ENCODE measurements at places on chromosomes 2 and 18. TPM values are rescaled to one million over a fixed set of nuclear protein-coding genes. Genes with fewer than 3 reads are reported as not detected.

- H3K4me1 ChIP-seq, result peaks cover 9% of the 10 kb centered on the region
- H3K4me3 ChIP-seq, result no peak overlapping the region
- peaks cover 38% of the 10 kb centered on the region for H3K27me3 ChIP-seq
- H3K36me3 ChIP-seq, result no peaks in the 10 kb centered on the region
Measured at GRCh38 chr2:37926635-37927034, 1.5 kb downstream of the RMDN2 start.

DNA sequence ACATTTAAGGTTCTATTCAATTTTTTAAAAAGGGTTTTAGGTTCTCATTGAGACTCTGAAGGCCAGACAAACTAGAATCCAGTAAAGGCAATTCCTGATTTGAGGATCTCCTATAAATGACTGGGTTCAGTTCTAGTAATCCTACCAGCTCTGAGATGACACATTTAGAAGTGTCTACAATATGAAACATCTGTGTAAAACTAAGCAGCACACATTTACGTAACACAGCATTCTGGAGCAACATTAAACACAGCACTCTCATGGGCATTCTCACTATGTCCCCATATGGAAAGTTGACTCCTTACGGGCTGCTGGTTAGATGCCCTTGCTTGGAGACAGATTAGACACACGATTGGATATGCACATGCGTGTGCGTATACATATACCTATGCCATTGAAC, 114.4 kb downstream of the ZNF385B start:
- H3K27me3 ChIP-seq, result peaks cover 6% of the 10 kb centered on the region
- H3K36me3 ChIP-seq, result no peaks in the 10 kb centered on the region
- no peaks in the 10 kb centered on the region for H3K4me1 ChIP-seq
- H3K27ac ChIP-seq, result no peak overlapping the region

DNA sequence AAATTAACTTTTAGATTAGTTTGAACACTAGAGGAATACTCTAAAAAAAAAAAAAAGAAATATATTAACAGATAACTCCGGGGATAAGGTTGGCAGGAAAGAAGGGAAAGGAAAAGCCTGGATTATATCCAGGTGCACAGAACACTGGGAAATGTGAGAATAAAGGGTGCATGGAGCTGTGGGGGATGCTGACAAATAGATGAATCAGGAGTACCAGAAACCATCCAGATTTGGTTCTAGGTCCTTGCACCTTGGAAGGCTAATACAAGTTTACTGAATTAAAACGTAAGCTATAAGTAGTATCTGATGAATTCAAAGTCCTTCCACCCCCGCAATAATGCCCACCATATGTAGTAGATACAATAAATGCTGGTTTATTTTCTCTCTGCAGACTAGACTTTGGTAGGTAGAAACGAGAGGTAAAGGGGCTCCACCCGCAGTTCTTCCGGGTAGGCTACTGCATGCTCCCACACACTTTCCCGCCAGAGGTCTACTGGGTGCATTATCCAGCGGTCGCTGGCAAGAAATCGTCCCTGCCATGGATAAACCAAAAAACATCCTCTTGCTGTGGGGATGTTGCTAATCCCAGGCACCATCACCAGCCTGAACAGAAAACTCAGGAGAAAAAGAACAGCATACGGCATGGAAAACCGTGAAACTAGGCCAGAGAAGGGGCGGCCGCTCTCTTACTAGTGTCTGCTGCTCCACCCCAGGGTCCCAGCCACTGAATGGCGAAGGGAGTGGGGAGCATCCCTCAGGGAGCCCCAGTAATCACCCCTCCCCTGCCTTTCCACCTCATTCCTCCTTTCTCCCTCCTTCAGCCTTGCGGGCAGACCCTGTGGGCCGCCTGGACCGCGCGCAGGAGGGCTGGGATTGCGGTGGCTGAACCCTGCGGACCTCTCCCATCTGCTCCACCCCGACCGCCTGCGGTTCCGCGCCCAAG, 1.5 kb downstream of the CNRIP1 start:
- H3K4me3 ChIP-seq, result no peak overlapping the region
- DNase-seq, result no peak
- peaks cover 66% of the 10 kb centered on the region for H3K27me3 ChIP-seq
- no peaks in the 10 kb centered on the region for H3K36me3 ChIP-seq

DNA sequence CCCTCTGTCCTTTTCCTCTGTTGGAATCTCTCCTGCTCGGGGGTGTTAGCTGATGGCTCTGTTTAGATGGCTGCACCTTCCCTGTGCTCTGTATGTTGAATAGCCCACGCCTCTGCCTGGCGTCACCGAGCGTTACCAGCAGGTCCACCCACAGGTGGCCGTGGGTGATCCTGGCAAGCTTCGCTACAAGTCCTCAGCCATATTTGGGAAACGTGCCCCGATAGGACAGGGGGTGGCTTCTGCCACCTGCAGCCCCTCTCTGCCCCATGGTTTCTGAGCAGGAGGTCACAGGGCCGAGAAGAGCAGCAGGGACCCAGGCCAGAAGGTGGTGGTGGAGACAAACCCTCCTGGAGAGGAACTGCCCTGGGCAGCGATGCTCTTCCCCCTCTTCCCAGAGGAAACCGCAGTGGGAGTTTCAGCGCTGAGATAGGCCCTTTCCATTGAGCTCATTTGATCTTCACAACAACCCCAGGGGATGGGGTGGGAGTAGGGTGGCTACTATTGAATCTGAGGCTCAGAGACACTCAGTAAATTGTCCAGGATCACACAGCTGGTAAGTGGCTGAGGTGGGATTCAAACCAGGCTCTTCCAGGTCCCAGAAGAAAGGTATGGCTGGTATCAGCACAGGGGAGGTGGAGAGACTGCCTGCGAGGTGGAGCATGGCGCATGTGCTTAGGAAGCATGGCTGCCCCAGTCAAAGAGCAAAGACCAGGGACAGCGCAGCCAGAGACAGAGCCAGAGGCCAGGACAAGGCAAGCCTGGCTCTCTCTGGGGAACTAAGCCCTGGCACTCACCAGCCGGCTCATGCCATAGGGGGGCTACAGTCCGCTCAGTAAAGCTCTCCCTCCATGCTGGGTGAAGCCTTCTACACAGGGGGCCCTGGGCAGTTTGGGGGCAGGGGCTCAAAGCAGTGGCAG, 15.0 kb downstream of the NGEF start:
- no peak overlapping the region for H3K27ac ChIP-seq
- no peaks in the 10 kb centered on the region for H3K36me3 ChIP-seq
- H3K27me3 ChIP-seq, result no peaks in the 10 kb centered on the region
- no peak overlapping the region for H3K4me3 ChIP-seq
- no peak for DNase-seq
- H3K4me1 ChIP-seq, result no peaks in the 10 kb centered on the region

DNA sequence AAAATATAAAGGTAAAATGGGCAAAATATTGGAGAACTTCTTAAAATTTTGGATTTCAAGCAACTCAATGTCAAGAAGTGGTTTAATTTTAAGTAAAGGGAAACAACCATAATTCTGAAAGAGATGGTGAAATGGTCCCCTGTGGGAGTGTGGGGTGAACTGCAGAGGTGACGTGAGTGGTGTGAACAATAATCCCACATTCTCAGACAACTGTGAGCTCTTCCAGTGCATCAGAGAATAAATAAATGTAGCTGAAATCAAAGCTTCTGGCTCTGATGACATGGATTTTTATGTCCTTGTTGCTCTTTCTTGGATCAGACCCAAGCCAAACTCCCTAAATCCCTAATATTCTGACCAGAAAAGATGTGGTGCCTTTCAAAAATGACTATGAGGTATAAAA, 672.7 kb downstream of the ZEB2 start:
- no peak for DNase-seq
- no peak overlapping the region for H3K4me3 ChIP-seq
- H3K4me1 ChIP-seq, result no peaks in the 10 kb centered on the region

GRCh38 chr18:34773378-34773777, 63.3 kb downstream of the DTNA start:
- no peak for DNase-seq
- peaks cover 2% of the 10 kb centered on the region for H3K27me3 ChIP-seq
- no peak overlapping the region for H3K27ac ChIP-seq
- no peaks in the 10 kb centered on the region for H3K36me3 ChIP-seq
- H3K4me3 ChIP-seq, result no peak overlapping the region

DNA sequence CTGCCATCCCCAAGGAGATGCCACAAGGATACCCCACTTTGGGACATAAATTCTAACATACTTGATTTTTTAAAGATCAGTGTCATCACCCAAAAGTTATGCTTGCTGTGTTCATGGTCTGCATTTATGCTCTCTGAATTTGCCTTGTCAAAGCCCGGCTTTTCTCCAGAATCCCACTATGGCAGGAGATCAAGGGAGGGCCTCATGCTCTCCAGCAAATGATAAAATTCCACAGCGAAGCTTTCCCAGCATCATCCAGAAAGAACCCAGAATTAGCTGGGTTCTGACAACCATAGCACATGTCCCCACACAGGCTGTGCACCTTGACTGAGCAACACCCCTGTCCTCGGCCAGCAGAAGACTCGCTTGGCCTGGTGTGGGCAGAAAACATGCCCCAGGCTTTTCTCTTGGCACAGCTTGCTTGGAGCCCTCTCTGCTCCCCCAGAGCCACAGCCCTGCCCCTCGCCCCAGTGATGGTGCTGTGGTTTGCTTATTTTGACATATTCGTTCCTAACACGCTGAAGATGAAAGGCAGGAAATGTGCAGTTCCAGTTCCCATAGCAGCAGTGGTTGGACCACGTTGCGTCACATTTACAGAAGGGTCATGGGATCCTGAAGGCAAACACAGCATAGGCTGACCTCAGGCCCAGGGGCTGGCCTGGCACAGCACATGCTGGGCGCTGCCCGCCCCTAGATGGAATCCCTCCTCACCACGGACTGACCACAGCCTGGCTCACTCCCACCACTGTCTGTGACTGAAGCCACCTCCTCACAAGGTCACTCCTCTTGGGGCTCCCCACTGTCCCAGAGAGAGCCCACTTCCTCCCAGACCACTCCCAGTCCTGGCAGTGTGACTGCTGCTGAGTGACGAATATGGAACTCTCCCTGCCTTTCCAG, 14.1 kb upstream of the CHRNA1 start:
- H3K4me3 ChIP-seq, result peak overlapping the region; percentile 58
- peaks cover 50% of the 10 kb centered on the region for H3K4me1 ChIP-seq
- peak overlapping the region; percentile 83 for H3K27ac ChIP-seq
- H3K36me3 ChIP-seq, result peaks cover 2% of the 10 kb centered on the region
- DNase-seq, result peak; percentile 76
- H3K27me3 ChIP-seq, result peaks cover 2% of the 10 kb centered on the region

DNA sequence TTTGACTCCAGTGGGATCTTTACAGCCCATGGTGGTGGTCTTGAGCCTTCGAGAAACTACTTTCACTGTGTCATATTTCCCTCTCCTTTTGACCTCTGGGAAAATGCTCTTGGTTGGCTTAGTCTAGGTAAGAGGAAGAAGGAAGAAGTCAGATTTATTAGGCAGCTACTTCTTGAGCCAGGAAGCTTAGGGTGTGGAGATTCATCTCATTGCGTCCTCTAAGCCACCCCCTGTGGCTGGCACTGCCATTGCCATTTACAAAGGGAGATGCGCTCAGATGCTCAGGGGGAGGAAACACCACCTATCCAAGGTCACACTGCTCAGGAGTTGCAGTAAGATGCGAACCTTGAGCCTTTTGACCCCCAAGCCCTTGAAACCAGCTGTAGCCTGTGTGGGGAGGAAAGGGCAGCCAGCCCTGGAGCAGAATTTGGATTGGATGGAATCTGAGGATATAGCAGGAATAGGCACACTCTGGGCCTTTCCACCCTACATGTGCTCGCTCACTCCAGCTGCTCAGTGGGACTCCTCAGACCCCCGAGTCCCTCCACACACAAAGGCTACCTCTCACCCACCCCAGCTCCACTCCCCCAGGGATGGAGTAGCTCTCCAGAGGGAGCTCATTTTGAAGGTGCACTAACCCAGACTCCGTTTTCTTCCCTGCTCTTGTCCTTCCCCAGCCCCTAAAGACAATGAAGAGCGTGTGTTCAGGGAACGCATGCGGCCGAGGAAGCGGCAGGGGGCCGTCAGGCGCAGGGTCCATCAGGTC, 321.3 kb upstream of the EPAS1 start:
- H3K4me1 ChIP-seq, result no peaks in the 10 kb centered on the region
- DNase-seq, result no peak
- H3K27me3 ChIP-seq, result peaks cover 2% of the 10 kb centered on the region
- H3K36me3 ChIP-seq, result no peaks in the 10 kb centered on the region

DNA sequence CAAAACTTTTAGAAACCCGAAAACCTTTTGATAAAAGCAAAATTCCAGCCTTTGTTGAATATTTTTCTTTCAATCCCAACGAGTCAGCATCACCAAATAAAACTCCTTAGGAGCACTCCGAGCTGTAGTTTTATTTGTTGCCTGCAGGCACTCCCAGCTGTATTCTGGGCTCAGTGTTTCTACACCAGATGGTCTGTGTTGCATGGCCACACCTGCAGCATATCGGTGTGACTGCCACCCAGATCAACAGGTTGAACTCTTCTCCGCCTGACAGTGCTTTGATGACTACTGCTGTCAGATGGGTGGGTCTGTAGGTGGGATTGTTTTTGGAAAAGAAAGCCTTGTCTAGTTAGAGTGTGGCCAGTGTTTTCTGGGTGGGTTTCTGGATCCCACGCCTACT, 32.7 kb downstream of the APCDD1 start:
- H3K27ac ChIP-seq, result no peak overlapping the region
- DNase-seq, result no peak
- H3K4me3 ChIP-seq, result no peak overlapping the region
- H3K36me3 ChIP-seq, result no peaks in the 10 kb centered on the region
- peaks cover 6% of the 10 kb centered on the region for H3K27me3 ChIP-seq
- H3K4me1 ChIP-seq, result peaks cover 17% of the 10 kb centered on the region

DNA sequence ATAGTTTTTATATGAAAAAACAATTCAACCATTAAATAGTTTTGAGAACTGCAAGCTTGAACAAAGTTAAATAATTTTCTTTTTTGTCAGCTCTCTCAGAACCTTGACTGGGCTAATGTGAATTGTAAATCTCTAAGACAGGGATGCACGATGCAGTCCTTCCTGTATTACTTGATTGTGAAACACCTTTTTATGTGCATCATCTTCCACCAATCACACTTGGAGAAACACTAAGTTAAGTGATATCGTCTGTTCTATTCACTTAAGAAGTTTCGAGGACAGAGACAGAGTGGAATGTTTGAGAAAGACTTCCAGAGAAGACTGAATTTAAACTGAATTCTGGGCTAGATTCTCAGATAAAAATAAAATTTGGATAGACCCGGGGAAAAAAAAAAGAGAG, 238.2 kb downstream of the MREG start:
- no peaks in the 10 kb centered on the region for H3K4me1 ChIP-seq
- H3K27me3 ChIP-seq, result peaks cover 2% of the 10 kb centered on the region
- DNase-seq, result no peak
- no peaks in the 10 kb centered on the region for H3K36me3 ChIP-seq

- no peak overlapping the region for H3K4me3 ChIP-seq
- no peaks in the 10 kb centered on the region for H3K27me3 ChIP-seq
- H3K27ac ChIP-seq, result no peak overlapping the region
- no peaks in the 10 kb centered on the region for H3K4me1 ChIP-seq
- no peaks in the 10 kb centered on the region for H3K36me3 ChIP-seq
Measured at GRCh38 chr2:19797871-19798270, 103.9 kb downstream of the TTC32 start.

GRCh38 chr2:43018179-43019024, 208.0 kb downstream of the ZFP36L2 start:
- DNase-seq, result no peak
- no peak overlapping the region for H3K27ac ChIP-seq
- no peaks in the 10 kb centered on the region for H3K4me1 ChIP-seq
- peaks cover 2% of the 10 kb centered on the region for H3K36me3 ChIP-seq

- H3K4me1 ChIP-seq, result no peaks in the 10 kb centered on the region
- DNase-seq, result no peak
- H3K27me3 ChIP-seq, result peaks cover 1% of the 10 kb centered on the region
- no peak overlapping the region for H3K27ac ChIP-seq
- no peaks in the 10 kb centered on the region for H3K36me3 ChIP-seq
Measured at GRCh38 chr2:19731037-19731436, 170.7 kb downstream of the TTC32 start.

MAPK4 gene
- total RNA-seq, result not detected

GPC1 gene
- total RNA-seq, result 6.2 TPM

CYP26B1 gene
- not detected for total RNA-seq

STON1 gene
- total RNA-seq, result 1.2 TPM

TXNDC2 gene
- total RNA-seq, result 0.26 TPM

DAW1 gene
- total RNA-seq, result not detected

ALK gene
- not detected for total RNA-seq

ZNF804A gene
- total RNA-seq, result 0.05 TPM

STARD6 gene
- total RNA-seq, result 0.54 TPM

MC5R gene
- not detected for total RNA-seq
